ENCODE measurements at places on chromosomes 2 and 18. TPM values are rescaled to one million over a fixed set of nuclear protein-coding genes. Genes with fewer than 3 reads are reported as not detected.

Gene PRSS56
- under 0.01 TPM for total RNA-seq

Gene GIGYF2
- 98.2 TPM for total RNA-seq

Gene NYAP2
- 14.3 TPM for total RNA-seq

Gene DYNAP
- total RNA-seq = not detected

Gene SUMO1
- total RNA-seq = 177 TPM

Gene TNFAIP6
- total RNA-seq = 0.41 TPM

Gene CYP1B1
- 7.3 TPM for total RNA-seq

Gene SPC25
- 5.3 TPM for total RNA-seq

Gene AAK1
- total RNA-seq = 31.4 TPM

Gene GNLY
- not detected for total RNA-seq

Gene TTC21B
- total RNA-seq = 91.3 TPM

Gene FBXO48
- total RNA-seq = 0.82 TPM

Gene HOXD10
- total RNA-seq = not detected

Gene FZD7
- 15.5 TPM for total RNA-seq

Gene GPR35
- total RNA-seq = 0.41 TPM

Gene CCL20
- not detected for total RNA-seq

Gene SERPINB13
- 0.41 TPM for total RNA-seq

Gene IL36RN
- total RNA-seq = not detected

Gene LYPD6B
- total RNA-seq = 4.5 TPM

All from frontal cortex (tissue), 4 donors.